ENCODE measurements at places on chromosomes 7 and 10. TPM values are rescaled to one million over a fixed set of nuclear protein-coding genes. Genes with fewer than 3 reads are reported as not detected.

Gene DLG5
- total RNA-seq: 8.9 TPM

Gene PAPOLB
- total RNA-seq: 0.08 TPM

Gene CCZ1
- total RNA-seq: 46.2 TPM

Gene PTN
- total RNA-seq: 21.6 TPM

Gene KLF14
- total RNA-seq: 0.08 TPM

Gene INMT
- 48.1 TPM for total RNA-seq

Measured in Right ventricle myocardium inferior (tissue), 1 donor.